ENCODE measurements at places on chromosomes 2 and 18.

- DNase-seq: no peak
These were observed 53.8 kb upstream of the SLC66A3 start for GRCh38 chr2:11101430-11101829.

- DNase-seq: no peak
These were observed 14.6 kb upstream of the NT5DC4 start for GRCh38 chr2:112706170-112706664.

GRCh38 chr2:149148194-149149006 is 109.9 kb downstream of the LYPD6B start:
- no peak for DNase-seq

DNA sequence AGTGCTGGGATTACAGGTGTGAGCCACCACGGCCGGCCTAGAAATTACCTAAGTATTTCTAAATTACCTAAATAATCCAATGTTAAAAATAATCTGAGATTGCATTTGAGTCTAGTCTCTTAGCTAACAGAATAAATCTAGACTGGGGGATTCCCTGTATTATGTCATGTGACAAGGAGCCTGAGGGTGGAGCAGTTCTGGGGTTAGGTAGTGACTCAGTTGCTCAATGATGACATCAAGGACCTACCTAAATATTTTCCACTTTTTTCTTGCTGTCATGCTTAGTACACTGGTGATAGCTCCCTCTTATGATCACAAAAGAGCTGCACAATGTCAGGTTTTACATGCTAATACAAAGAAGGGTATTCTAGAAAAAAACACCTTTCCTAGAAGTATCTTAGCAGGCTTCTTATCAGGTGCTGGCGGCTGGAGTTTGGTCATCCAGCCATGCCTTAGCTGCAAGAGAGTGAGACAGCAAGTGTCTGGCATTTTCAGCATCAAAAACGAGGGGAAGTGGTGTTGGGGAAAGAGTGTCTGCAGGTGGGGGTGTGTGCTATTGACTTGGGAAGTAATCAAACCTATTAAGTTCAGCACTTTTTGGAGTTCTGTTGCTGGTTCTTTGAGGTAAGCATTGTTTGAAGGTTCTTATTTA is 17.5 kb upstream of the CEP192 start:
- no peak for DNase-seq

DNA sequence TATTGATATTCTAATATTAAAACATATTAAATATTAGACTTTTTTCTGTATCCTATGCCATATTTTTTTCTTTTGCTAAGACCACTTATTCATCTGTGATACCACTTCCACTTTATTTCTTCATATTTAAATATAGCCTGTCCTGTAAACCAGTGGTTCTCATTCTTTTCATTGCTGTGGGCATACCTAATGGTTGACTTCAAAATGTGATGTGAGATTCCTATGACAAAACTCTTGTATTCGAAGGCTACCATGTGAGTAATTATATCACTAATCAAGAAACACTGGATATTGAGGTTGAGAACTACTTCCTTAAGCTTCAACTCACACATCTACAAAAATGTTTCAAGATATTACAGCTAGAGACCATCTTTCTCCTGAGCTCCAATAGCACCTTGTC is 3.6 kb downstream of the SCRN3 start:
- DNase-seq: no peak

DNA sequence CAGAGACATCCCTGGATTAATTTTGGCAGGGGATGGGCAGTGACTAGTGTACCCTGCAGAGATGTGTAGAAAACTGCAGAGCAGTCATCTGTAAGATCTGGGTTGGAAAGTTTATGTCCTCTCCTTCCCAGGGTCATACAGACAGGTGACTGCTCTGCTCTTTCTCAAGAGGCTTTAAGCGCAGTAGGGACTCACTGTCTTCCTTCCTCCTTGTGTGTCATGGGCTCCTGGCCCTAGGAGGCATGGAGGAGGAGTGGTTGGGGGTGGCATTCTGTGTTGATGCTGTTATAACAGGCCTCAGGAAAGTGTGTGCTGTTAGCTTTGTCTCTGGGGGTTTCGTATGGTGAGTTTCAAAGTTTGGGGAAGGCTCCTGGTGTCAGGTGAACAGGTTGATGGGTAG is 130.5 kb upstream of the MGAT5 start:
- DNase-seq: no peak

- DNase-seq: no peak
These were observed 78.9 kb downstream of the MAP4K4 start for GRCh38 chr2:101776172-101777043.

- DNase-seq: no peak
These were observed 14.2 kb upstream of the SPATA3 start for GRCh38 chr2:230981704-230982103.

DNA sequence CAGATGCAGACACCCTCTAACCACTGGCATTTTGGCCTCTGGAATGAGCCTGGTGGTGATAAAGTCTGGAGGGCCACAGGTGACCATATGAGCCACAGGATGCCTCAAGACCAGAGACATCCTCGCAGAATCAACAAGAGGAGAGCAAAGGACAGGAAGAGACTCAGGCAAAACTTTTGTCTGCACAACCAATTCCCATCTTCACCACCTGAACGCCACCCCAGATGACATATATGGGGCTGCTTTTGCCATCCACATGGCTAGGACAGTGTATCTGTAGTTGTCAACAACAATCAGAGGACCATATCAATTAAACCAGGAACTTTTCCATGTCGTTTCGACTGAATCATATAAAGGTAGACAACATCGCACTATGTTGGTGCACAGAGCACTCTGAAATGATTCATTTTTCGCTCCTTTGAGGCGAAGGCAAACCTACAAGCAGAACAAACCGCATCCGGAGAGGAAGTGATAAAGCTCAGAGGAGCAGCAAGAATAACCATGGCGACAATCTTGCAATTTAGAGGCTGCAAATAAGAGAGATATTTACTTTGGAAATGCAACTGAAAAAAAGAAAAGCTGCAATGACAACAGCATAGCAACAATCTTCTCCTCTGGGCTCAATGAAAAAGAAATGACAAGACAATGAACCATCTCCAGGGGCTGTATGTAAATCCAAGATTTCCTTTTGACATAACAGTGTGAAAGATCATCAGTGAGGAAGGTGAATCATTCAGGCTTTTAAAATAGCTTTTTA is 204.5 kb downstream of the ARL4C start:
- DNase-seq: no peak
